Right hindlimb (tissue), 1 donor: ENCODE measurements at places on chromosomes 16 and 17.

DNA sequence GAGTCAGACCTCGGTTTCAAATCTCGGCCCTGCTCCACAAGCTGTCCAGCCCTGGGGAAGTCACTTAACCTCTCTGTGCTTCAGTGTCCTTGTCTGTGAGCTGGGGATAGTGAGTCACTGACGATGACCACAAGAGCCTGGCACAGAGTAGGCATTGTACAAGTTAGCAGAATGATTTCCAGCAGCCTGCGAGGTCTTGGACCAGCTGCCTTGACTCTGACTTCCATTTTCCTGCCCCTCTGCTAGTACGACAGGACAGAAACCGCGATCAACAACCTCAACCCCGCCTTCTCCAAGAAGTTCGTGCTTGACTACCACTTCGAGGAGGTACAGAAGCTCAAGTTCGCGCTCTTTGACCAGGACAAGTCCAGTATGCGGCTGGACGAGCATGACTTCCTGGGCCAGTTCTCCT lies 20.7 kb downstream of the CPNE2 start:
- DNase-seq = no peak

DNA sequence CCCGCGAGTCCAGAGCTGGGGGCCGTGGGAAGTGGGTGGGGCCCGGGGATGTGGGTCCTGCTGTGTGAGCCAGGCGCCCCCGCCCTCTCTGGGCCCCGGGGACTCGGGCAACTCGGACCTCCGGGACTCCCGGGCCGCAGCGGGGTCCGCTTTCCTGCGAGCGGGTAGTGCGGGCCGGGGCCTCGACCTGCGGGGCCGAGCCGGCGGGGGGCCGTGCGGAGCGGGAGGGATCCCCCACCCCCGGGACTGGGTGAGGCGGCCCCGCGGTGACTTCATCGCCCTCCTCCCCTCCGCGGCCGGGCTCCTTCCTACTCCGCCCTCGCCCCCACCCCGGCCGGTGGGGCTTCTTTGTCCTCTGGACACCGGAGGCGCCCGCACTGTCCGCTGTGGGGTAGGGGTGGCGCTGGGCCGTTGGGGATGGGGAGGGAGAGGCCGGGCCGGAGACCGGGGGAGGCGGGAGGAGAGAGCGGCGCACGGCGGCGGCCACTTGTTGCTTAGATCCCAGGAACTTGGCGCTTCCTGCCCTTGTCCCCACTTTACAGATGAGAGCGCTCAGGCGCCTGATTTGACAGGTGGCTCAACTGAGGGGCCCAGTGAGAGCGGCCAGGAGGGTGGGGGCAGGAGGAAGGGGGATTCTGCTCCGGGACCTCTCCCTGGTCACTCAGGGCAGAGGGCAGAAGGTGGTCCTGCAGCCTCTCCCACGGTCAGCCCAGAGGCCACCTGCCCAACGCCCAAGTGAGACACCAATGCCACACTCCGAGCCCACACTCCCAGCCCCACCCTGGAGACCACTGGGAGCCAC lies 874 bp downstream of the CMTM3 start:
- DNase-seq = peak; percentile 79

GRCh38 chr17:50354198-50354597 lies 8.3 kb downstream of the XYLT2 start:
- no peak for DNase-seq

DNA sequence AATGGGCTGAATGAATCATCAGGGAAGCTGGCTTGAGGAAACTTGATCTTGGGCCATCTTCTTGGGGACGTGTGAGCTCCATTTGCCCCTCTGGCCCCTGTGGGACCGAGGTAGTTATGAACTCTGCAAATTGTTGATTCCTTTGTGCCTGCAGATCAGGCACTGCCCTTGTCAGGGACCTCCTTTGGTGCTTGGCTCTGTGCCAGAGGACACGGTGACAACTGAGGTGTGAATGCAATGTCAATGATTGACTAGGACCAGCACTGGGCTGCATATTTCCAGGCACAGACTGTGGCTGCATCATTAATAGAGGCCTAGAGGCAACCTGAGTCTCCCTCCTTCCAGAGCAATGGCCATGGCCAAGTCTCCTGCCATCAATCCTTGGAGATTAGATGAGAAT lies 23.8 kb downstream of the PDILT start:
- no peak for DNase-seq

DNA sequence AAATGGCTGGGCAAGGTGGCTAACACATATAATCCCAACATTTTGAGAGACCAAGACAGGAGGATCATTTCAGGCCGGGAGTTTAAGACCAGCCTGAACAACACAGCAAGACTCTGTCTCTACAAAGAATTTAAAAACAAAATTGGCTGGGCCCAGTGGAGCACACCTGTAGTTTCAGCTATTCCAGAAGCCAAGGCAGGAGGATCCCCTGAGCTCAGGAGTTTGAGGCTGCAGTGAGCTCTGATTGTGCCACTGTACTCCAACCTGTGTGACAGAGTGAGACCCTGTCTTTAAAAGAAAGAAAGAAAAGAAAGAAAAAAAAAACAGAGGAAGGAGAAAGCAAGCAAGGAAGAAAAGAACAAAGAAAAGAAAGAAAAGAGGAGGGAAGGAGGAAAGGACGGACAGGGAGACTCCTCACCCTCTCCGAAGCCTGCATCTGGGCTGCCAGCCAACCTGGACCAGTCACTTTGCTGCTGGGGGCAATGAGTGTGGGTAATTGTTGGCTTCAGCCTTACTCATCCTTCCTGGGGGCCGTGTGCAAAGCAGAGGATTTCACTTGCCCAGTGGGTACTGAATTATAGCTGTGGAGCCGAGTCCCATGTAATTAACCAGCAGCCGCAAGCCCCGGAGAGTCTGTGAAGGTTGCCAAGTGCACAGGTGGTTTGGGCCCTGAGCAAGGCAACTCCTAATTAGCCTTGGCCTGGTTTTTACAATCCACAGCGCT lies 6.7 kb upstream of the MT4 start:
- DNase-seq = peak; percentile 64

DNA sequence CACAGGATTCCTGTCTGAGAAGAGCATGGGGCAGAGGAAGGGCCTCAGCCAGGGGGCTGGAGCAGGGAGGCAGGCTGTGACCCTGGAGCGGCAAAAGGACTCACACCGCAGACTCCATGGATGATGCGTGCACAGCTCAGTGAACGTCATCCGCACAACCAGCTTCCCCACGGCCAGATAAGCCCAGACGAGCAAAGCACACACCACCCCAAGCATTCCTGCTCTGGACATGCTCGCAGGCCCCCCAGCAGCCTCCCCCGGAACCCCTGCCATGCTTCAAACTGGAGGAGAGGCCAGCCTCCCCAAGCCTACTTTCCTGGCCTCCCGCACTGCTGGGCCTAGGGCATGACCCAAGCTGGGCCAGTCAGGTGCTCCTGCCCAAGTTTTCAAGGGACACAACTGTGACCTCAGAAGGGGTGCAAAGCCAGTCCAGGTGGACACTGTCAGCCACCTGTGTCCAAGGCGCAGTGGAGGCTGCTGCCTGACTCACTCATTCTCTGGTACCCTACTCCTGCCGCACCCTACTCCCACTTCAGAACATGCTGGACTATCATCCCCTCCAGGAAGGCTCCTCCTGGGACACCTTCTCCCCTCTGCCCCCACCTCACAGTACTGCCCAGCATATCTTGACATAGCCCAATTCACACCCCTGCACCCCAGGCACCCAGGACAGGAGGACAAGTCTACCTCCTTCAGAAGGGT lies 4.8 kb downstream of the BCAR1 start:
- DNase-seq = no peak

- DNase-seq = no peak
These were observed 15.7 kb downstream of the CRLF3 start for GRCh38 chr17:30808785-30809286.

- no peak for DNase-seq
These were observed 42.5 kb downstream of the KSR1 start for GRCh38 chr17:27498615-27499309.

GRCh38 chr17:1779571-1780131 lies 17.8 kb downstream of the SERPINF1 start:
- peak; percentile 92 for DNase-seq

GRCh38 chr17:10894220-10894619 lies 56.3 kb upstream of the PIRT start:
- no peak for DNase-seq
